ENCODE measurements at places on chromosomes 12 and 14. TPM values are rescaled to one million over a fixed set of nuclear protein-coding genes. Genes with fewer than 3 reads are reported as not detected.

The BRI3BP gene
- 3.6 TPM for total RNA-seq

The KCNK10 gene
- 0.14 TPM for total RNA-seq

- H3K4me3 ChIP-seq, result peak overlapping the region; percentile 65
- DNase-seq, result peak; percentile 77
- no peaks in the 10 kb centered on the region for H3K27me3 ChIP-seq
Measured at GRCh38 chr12:121799842-121800693, 3.7 kb upstream of the SETD1B start.

The TMEM132D gene
- not detected for total RNA-seq

DNA sequence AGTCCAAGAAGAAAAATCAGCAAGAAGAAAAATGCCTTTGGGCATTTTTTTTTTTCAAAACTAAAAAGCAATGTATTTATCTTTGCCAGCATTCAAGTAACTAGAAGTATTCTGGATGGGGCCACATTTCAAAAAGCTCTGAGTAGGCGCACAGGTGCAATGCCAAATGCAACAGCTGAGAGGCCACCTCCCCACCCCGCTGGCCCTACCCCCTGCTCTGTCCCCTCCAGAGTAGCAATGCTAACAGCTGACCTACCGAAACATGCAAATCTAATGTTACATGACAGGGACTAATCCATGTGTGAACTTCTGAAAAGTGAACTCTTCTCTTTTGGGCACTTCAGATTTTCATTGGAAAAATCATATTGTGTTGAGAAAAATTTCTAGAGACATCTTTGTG is 153.7 kb upstream of the SLC38A2 start:
- no peaks in the 10 kb centered on the region for H3K36me3 ChIP-seq
- H3K27ac ChIP-seq, result no peak overlapping the region
- no peaks in the 10 kb centered on the region for H3K27me3 ChIP-seq
- DNase-seq, result no peak
- H3K4me1 ChIP-seq, result peaks cover 28% of the 10 kb centered on the region
- H3K4me3 ChIP-seq, result no peak overlapping the region

DNA sequence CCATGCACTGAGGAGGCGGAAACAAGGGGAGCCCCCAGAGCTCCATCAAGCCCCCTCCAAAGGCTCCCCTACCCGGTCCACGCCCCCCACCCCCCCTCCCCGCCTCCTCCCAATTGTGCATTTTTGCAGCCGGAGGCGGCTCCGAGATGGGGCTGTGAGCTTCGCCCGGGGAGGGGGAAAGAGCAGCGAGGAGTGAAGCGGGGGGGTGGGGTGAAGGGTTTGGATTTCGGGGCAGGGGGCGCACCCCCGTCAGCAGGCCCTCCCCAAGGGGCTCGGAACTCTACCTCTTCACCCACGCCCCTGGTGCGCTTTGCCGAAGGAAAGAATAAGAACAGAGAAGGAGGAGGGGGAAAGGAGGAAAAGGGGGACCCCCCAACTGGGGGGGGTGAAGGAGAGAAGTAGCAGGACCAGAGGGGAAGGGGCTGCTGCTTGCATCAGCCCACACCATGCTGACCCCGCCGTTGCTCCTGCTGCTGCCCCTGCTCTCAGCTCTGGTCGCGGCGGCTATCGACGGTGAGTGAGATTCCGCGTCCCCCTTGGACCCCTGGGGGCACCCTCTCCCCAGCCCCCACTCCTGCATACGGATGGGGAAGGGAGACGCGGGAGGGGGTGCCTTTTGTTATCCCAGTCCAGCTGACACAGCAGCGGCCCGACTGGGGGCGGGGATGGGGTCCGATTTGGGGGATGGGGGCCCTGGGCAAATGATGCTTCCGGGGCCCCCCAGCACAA is 400 bp downstream of the LRP1 start:
- H3K27me3 ChIP-seq, result no peaks in the 10 kb centered on the region
- H3K27ac ChIP-seq, result peak overlapping the region; percentile 22
- H3K4me1 ChIP-seq, result peaks cover 44% of the 10 kb centered on the region
- peak overlapping the region; percentile 86 for H3K4me3 ChIP-seq

- H3K4me1 ChIP-seq, result no peaks in the 10 kb centered on the region
Measured at GRCh38 chr12:74980510-74980909, 229.1 kb downstream of the KCNC2 start.

- no peaks in the 10 kb centered on the region for H3K27me3 ChIP-seq
- no peak for DNase-seq
- H3K27ac ChIP-seq, result no peak overlapping the region
- H3K36me3 ChIP-seq, result no peaks in the 10 kb centered on the region
Measured at GRCh38 chr12:76542908-76543307, 16.7 kb downstream of the OSBPL8 start.

DNA sequence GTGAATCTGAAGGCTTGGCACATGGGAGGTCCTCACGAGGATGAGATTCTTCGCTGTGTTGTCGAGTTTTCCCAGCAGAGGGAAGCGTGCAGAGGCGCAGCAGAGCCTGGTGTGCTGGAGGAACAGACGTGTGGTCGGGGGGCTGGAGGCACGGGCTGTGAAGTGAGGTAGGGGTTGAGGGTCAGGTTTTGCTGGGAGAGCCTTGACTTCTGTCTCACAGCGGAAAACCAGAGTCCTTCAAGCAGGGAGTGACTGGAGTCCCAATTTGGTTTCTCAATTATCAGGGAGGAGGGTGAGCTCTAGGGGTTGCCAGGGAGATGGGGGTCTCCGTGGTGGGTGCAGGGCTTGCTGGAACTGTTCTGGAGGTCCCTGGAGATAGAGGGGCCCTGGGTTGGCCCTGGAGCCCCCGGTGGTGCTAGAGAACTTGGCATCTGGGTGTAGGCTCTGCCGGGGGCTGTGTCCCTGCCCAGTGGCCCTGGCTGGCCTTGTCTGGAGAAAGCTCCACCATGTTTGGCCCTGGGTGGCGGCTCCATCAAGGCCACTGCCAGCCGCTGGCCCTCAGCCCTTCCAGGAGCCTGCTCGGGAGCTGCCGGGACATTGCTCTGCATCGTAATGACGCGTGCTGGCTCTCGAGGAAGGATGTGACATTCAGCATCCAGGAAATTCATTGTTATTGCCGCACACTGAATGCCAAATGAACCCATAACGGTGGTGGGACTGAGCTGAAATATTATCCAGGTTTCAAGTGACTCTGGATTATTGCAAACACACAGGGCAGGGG is 215.7 kb downstream of the KIF26A start:
- no peak for DNase-seq
- no peak overlapping the region for H3K27ac ChIP-seq
- no peaks in the 10 kb centered on the region for H3K27me3 ChIP-seq
- no peaks in the 10 kb centered on the region for H3K4me1 ChIP-seq
- H3K4me3 ChIP-seq, result no peak overlapping the region

DNA sequence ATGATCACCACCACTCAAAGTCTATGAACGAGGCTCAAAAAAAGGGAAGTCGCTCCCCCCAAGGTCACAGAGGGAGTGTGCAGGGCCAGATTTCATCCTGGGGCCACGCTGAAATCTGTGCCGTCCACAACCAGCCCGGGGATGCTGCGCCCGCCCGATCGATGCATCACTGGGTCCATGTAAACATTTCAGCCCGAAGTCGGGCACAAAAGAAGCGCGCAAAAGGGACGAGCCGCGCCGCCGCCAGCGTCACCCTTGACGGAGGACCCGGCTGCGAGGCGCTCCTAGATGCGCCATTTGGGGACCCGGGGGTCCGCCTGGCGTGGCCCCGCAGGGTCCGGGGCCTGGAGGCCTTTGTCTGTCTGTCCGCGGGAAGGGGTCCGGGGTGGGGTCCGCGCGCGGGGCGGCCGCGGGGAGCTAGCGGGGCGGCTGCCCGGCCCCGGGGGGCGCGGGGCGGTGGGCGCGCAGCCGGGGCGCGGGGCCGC is 503 bp downstream of the FBXO21 start:
- peak overlapping the region; percentile 73 for H3K27ac ChIP-seq
- H3K4me1 ChIP-seq, result peaks cover 9% of the 10 kb centered on the region
- peak overlapping the region; percentile 81 for H3K4me3 ChIP-seq
- peak; percentile 12 for DNase-seq
- H3K36me3 ChIP-seq, result peaks cover 9% of the 10 kb centered on the region

DNA sequence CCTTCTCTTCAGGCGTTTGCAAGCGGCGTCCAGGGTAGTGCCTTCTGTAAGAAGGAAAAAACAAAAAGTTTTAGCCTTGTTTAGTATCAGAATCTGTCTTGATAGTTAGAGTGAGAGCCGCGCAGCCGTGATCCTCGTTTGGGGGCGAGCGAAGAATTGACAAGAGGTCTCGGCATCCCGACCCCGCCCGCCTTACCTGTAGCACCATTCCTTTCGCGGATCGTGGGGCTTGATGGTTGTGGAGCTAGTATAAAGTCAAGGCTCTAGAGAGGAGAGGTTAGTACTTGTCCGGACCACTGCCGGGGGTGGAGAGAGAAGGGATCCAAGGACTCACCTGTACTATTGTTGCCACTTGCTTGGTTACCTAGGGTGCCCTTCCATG is 494 bp downstream of the TMTC3 start:
- peak overlapping the region; percentile 90 for H3K4me3 ChIP-seq
- no peak for DNase-seq
- H3K4me1 ChIP-seq, result no peaks in the 10 kb centered on the region
- no peaks in the 10 kb centered on the region for H3K36me3 ChIP-seq
- peak overlapping the region; percentile 77 for H3K27ac ChIP-seq

- H3K36me3 ChIP-seq, result no peaks in the 10 kb centered on the region
- no peaks in the 10 kb centered on the region for H3K4me1 ChIP-seq
- no peak overlapping the region for H3K27ac ChIP-seq
- DNase-seq, result no peak
- no peaks in the 10 kb centered on the region for H3K27me3 ChIP-seq
- H3K4me3 ChIP-seq, result no peak overlapping the region
Measured at GRCh38 chr12:21993438-21993981, 52.3 kb upstream of the ABCC9 start.

The TTC9 gene
- 8.4 TPM for total RNA-seq

DNA sequence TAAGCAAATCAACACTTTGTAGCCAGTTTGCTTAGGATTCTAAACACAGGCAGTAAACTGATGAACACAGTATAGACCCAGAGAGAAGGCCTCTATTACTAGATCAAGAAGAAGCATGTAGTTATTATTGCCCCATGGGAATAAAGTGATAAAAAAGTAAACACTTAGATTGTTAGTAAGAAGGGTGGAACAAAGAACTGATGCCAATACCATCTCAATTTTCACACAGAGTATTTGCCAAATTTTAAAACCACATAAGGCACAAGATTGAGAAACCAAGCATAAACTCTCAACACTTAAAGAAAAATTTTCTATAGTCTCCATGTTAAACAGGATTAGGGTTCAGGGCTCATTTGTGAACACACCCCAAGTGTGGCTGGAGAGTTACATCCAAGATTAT is 77.0 kb upstream of the SYT1 start:
- H3K4me3 ChIP-seq, result no peak overlapping the region
- DNase-seq, result no peak
- no peaks in the 10 kb centered on the region for H3K36me3 ChIP-seq

DNA sequence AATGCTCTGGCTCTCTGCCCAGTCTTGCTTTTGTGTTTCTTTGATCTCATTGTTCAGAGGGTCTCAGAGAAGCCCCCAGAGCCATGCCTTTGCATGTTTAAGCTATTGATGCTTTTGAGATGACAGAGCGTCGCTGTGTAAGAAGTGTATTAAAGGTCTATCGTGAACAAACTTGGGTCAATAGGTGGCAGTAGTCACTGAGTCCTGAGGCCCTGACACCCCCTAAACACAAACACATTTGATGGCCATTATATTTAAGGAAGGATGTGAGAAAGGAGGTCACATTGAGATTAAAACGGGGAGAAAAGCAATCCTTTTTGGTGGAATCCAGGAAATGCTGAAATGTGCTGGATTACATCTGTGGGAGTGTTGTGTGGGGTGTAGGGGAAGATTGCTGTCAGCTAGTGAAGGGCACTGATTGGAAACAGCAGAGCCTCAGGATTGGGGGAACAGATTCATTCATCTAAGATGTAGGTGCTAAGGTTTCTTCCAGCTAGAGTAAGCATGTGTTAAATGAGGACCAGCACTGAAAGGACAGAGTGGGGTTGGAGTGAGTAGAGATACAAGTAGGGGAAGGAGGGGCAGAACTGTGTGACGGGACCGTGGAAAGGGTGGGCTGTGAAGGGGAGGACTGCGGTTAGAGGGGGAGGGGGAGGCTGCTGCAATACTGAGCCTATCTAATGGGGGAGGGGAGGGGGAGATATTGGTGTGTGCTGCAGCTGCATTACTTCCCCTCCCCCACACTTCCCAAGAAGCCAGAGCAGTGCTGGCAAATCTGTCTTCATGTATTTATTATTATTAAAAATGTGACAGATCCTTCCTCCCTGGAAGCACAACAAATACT is 12.7 kb downstream of the NGDN start:
- H3K4me3 ChIP-seq, result no peak overlapping the region
- no peak overlapping the region for H3K27ac ChIP-seq
- H3K36me3 ChIP-seq, result peaks cover 17% of the 10 kb centered on the region
- no peak for DNase-seq
- no peaks in the 10 kb centered on the region for H3K4me1 ChIP-seq

- no peaks in the 10 kb centered on the region for H3K27me3 ChIP-seq
- no peaks in the 10 kb centered on the region for H3K36me3 ChIP-seq
- DNase-seq, result no peak
- H3K27ac ChIP-seq, result no peak overlapping the region
Measured at GRCh38 chr12:118271770-118272417, 100.8 kb downstream of the TAOK3 start.

GRCh38 chr12:53208877-53209463 is 1.9 kb upstream of the ITGB7 start:
- peaks cover 2% of the 10 kb centered on the region for H3K36me3 ChIP-seq
- no peak for DNase-seq
- H3K27ac ChIP-seq, result no peak overlapping the region
- H3K27me3 ChIP-seq, result no peaks in the 10 kb centered on the region
- H3K4me3 ChIP-seq, result no peak overlapping the region

- H3K36me3 ChIP-seq, result no peaks in the 10 kb centered on the region
- H3K27ac ChIP-seq, result no peak overlapping the region
- no peaks in the 10 kb centered on the region for H3K27me3 ChIP-seq
Measured at GRCh38 chr14:98189511-98189910, 1082.5 kb downstream of the BCL11B start.

The TCTN2 gene
- total RNA-seq, result 9.2 TPM

- H3K27ac ChIP-seq, result peak overlapping the region; percentile 62
- H3K27me3 ChIP-seq, result no peaks in the 10 kb centered on the region
- peaks cover 17% of the 10 kb centered on the region for H3K4me1 ChIP-seq
- no peaks in the 10 kb centered on the region for H3K36me3 ChIP-seq
- DNase-seq, result no peak
Measured at GRCh38 chr14:52125885-52126284, 57.0 kb upstream of the NID2 start.
